ENCODE measurements at places on chromosomes 3 and 15. TPM values are rescaled to one million over a fixed set of nuclear protein-coding genes. Genes with fewer than 3 reads are reported as not detected.

Gene AHSG
- polyA plus RNA-seq = 0.61 TPM

Gene COL6A5
- 0.29 TPM for polyA plus RNA-seq

Gene CMSS1
- not detected for polyA plus RNA-seq

Gene CTSH
- polyA plus RNA-seq = 46.3 TPM

DNA sequence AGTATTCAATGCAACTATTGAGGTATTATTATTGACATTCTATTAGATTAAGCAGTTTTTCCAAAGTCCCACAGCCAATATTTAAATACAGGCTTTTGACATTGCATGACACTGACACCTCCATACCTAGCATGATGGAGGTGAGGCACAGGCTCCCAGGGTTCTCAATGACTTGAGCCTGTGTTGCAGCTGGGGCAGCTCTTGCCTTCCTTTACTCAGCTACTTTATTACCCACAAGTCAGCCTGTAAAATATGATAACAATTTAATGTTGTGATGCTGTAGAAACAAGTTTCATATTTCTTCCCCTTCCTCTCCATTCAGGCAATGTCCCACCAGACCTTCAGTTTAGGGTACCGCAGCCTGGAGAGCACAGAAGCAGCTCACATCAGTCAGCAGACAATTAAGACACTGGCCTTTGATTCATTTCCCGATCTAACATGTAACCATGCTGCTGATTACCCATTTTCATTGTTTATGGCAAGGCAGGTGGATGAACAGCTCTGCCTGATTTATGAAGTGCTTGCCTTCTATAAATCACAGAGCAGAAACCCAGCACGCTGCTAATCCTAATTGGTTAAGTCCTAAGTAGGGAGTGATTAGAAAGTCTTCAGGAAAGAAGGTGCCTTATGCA, 826.1 kb downstream of the AGBL1 start:
- DNase-seq = no peak

Gene PPARG
- 3.8 TPM for polyA plus RNA-seq

- no peak for DNase-seq
Observed at GRCh38 chr3:56664823-56665222, 18.2 kb downstream of the TASOR start.

GRCh38 chr3:34140616-34141015, 342.2 kb downstream of the PDCD6IP start:
- no peak for DNase-seq

DNA sequence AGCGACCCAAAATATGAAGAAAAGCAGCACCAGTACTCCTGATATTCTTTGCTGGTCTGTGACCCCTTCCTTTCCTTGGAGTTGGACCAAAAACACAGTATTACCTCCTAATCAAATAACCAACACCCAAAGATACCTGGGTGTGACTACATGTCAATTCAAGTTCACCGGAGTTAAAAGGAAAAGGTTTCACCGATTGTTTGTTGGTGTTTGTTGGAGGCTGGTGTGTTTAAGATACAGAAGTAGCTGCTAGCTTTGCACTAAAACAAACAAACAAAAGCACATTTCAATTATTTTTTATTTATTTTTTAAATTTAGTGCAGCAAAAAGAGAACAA, 81.5 kb downstream of the MYO1E start:
- DNase-seq = no peak

Gene KBTBD13
- polyA plus RNA-seq = 0.59 TPM

GRCh38 chr3:109137761-109138160, 1.2 kb downstream of the C3orf85 start:
- no peak for DNase-seq

DNA sequence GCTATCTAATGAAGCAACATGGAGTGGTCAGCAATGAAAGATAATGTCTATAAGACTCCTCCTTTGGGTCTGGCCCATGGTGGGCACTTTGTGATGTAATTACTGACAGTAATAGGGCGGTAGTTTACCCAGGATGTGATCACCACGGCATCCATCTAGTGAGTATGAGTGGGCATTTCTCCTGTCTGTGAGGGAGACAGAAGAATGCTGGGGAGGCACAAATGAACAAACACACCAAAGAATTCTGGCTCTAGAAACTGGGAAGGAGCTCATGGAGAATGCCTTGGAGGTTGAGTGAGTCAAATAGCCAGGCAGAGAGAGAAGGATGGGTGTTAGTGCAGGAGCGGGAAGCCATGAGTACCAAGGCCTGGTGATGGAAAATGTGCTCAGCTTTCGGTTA, 217.5 kb downstream of the WNT5A start:
- no peak for DNase-seq

GRCh38 chr3:127750226-127751031, 71.9 kb downstream of the MGLL start:
- DNase-seq = no peak

GRCh38 chr3:120163816-120164215, 69.6 kb upstream of the GSK3B start:
- no peak for DNase-seq

Gene A4GNT
- 0.16 TPM for polyA plus RNA-seq

Gene GOLGA6L10
- polyA plus RNA-seq = not detected

Gene TTLL13
- polyA plus RNA-seq = 0.11 TPM

DNA sequence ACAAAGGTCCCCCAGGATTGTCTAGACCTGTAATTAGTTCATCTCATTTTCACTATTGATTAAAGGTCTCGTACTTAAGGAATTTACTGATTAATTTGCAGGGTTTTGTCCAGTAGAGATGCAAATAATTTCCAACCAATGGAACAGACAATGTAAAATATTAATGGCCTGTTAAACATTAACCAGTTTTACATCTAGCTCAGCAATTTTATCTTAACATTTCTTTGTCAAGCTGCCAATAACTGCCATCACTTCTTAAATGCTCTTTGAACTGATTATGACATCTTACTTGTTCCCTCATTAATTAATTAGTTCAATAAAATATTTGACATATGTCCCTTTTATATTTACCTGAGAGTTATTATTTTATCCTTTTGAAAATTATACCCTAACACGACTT, 9.4 kb upstream of the STRIT1 start:
- no peak for DNase-seq

- no peak for DNase-seq
Observed at GRCh38 chr3:138846262-138846791, 11.6 kb upstream of the PIK3CB start.

DNA sequence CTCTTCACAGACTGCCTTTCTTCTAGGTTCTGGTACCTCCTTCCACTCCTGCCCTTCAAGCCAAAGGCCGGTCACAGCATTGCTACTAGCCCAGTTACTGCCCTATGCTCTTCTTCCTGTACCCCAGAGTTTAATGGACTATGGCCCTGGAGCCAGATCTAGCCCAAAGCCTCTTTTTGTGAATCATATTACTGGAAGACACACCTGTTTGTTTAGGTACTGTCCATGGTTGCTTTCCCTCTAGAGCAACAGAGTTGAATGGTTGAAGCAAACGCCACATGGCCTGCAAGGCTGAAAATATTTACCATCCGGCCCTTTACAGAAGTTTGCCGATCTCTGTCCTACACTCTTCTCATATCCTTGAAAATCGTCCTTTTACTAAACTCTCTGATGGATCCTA, 47.0 kb downstream of the PDZRN3 start:
- no peak for DNase-seq

- DNase-seq = no peak
Observed at GRCh38 chr15:99536422-99537040, 29.3 kb upstream of the MEF2A start.

Gene AMIGO3
- 2.3 TPM for polyA plus RNA-seq

GRCh38 chr3:129663045-129663446, 56.6 kb upstream of the PLXND1 start:
- DNase-seq = no peak

DNA sequence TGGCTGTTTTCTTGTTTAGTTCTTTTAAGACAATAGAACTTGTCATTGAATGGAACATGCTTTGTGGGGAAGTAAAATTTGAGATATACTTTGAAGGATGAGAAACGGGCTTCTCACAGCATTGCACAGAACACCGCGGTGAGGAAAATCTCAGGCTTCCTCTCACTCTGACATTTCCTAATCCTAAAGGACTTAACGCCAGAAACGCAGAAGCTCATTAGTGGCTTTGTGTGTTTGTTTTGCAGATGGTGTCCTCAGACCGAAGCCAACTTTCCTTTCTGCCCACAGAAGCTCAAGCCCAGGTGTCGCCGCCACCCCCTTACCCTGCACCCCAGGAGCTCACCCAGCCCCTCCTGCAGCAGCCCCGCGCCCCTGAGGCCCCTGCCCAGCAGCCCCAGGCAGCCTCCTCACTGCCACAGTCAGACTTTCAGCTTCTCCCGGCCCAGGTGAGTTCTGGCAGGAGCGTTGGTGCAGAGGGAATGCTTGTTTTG, 78.9 kb upstream of the BLM start:
- no peak for DNase-seq

Gene NR1I2
- polyA plus RNA-seq = 0.11 TPM

Gene GOLGA8G
- polyA plus RNA-seq = not detected

DNA sequence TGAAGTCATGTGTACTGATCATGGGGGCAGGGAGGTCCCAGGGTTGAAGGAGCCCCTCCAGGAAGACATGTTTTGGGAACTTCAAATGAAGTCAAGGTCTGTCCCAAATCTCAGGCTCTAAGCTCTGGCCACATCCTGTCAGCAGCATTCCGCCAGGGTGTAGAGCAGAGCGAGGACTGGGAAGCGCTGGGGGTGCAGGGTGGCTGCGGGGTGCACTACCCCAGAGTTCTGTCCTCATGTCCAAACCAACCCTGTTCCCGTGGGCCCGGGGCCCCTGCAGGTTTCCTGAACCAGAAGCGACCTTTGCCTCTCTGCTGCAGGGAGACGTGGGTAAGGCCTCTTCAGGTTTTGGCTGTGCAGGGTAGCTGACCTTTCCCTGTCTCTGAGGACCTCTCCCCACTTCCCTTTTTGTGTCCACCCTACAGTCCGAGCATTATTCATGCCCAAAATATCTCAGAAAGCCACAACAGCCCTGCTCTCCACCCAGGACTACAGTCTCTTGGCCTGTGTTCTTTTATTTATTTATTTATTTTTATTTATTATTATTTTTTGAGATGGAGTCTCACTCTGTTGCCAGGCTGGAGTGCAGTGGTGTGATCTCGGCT, 26.6 kb upstream of the FLNB start:
- DNase-seq = no peak

DNA sequence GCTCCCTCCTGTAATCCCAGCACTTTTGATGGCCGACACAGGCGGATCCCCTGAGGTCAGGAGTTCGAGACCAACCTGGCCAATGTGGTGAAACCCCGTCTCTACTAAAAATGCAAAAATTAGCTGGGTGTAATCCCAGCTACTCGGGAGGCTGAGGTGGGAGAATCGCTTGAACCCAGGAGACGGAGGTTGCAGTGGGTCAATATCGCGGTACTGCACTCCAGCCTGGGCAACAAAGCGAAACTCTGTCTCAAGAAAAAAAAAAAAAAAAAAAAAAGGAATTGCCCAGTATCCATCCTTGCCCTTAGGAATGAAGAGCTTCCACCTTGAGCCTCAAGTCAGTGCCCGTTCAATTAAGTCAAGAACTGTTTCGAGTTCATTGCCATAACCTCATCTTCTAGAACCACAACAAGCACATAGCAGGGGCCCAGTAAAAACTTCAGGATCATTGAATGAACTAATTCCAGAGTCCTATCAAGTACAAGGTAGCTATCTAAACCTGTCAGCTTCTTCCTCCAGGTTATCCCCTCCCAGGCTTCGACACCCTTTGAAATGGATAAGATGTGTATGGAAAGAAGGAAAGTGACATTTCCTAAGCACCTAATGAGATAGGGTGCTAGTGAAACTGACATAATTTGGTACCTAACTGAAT, 826 bp downstream of the DBR1 start:
- DNase-seq = no peak

Gene PRSS50
- polyA plus RNA-seq = 0.19 TPM

Gene PLSCR4
- polyA plus RNA-seq = 13.7 TPM

GRCh38 chr15:76114561-76114960, 54.8 kb downstream of the TMEM266 start:
- no peak for DNase-seq

Gene SETMAR
- 16.8 TPM for polyA plus RNA-seq

- no peak for DNase-seq
Observed at GRCh38 chr3:64028754-64029153, 5.5 kb upstream of the PSMD6 start.

- no peak for DNase-seq
Observed at GRCh38 chr15:31268911-31269784, 57.5 kb upstream of the KLF13 start.

- no peak for DNase-seq
Observed at GRCh38 chr15:39706206-39706605, 76.4 kb downstream of the FSIP1 start.

Gene ATP8B4
- 4.8 TPM for polyA plus RNA-seq

- DNase-seq = no peak
Observed at GRCh38 chr15:22735781-22736180, 50.7 kb upstream of the NIPA1 start.

Gene CCDC39
- polyA plus RNA-seq = 1.1 TPM

- DNase-seq = no peak
Observed at GRCh38 chr15:29470311-29470710, 200.7 kb upstream of the NSMCE3 start.

DNA sequence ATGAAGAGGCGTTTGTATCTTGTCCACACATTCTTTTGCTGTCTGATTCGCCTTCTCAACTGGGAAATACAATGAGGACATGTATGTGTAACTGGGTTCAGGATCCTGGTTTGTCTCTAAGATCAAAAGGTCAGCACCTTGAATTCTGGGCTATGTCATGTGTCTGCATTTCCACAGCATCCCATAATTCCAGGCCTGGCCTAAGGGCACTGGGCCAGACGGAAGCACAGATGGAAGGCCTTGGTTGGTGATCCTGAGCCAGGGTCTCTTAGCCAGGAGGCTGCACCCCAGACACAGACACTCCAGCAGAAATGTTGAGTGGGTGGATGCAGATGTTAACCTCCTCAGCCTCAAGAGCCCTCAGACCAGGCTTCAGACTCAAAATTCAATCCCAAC, 23.7 kb upstream of the HERC1 start:
- DNase-seq = no peak

DNA sequence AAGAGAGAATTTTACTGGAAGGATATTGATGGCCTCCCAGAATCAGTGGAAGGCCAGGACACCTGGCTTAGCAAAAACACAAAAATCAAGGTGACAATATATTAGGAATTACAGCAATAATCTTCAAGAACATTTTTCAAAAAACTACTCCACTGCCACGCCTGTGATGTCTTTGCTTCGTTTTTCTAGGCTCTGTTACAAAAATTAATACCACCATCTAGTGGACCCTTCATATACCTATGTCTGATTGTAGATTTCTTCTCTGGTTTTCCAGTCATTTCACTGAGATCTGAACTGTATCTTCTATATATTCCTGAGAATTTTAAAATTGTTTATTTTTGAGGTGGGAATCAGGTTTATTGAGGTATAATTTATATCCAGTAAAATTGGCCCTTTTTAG, 5.6 kb upstream of the SLC33A1 start:
- DNase-seq = peak; percentile 27

DNA sequence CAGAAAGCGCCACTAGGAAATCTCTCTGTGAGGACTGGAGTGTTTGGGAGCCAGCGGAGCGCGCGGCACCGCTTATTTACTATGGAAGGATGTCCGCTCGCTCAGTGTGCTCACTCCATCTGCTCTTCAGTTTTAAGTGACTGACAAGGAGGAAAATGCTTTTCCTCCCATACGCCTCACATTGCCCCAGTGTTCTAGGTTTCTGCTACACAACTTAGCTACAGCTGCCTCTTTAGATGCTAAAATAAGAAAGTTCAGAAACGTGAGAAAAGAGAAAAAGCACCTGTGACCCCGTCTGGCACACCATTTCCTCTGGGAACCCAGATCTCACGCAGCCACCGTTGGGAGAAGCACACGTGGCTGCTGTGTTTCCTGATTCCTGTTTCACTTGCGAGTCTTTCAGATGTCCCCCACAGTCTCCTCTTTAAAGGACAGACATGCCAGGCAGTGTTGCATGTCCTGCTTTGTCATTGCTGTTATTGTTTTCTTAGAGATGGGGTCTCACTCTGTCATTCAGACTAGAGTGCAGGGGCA, 11.7 kb upstream of the MUSTN1 start:
- no peak for DNase-seq

Gene CYP8B1
- polyA plus RNA-seq = not detected

Gene KNL1
- 14.9 TPM for polyA plus RNA-seq

Measured in muscle of arm (tissue), 14 donors.